ENCODE measurements at places on chromosomes 1 and 21.

- peak; percentile 72 for DNase-seq
Measured at GRCh38 chr1:111399792-111400610, 27.5 kb downstream of the OVGP1 start.

- DNase-seq = no peak
Measured at GRCh38 chr21:46325073-46325912, 1.3 kb downstream of the PCNT start.

GRCh38 chr1:58717979-58718378 is 18.1 kb upstream of the MYSM1 start:
- DNase-seq = no peak

DNA sequence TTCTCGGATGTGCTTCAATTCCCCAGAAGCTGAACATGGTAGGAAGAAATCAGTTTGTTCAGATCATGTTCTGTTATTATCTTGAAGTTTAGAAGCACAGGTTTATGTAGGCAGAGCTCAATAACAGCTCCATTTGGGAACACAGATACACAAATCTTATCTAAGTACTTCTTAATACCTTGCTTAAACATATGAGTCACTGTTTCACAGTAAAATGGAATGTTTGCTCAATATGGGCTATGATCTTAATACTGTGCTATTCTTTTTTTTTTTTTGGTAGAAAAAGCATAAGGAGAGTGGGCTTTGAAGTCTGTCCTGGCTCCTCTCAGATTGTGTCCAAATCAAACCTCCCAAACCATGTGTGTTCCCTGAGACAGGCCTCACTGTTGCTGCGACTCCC is 13.4 kb downstream of the PROK1 start:
- DNase-seq = no peak

DNA sequence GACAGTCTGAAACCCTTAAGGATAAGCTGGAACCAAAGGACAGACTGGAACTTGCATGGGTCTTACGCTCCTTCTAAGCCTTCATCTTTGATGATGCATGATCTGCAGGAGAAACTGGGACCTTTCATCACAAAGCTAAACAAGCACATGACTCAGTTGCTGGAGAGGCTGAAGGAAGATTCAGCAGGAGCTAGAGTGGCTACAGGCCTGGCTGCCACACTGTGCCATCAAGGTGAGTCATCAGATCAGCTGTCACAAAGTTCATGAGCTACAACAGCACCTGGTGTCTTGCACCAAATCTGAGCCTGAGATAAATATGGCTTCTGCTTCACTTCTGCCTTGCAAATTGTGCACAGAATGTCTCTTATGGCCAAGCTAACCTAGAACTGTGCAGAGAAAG is 95.5 kb upstream of the MARK1 start:
- no peak for DNase-seq

GRCh38 chr1:62437273-62437940 is 558 bp downstream of the USP1 start:
- DNase-seq = peak; percentile 6
